ENCODE measurements at places on chromosomes 7 and 10.

GRCh38 chr7:103524042-103524907, 78.3 kb upstream of the SLC26A5 start:
- DNase-seq = peak; percentile 52

DNA sequence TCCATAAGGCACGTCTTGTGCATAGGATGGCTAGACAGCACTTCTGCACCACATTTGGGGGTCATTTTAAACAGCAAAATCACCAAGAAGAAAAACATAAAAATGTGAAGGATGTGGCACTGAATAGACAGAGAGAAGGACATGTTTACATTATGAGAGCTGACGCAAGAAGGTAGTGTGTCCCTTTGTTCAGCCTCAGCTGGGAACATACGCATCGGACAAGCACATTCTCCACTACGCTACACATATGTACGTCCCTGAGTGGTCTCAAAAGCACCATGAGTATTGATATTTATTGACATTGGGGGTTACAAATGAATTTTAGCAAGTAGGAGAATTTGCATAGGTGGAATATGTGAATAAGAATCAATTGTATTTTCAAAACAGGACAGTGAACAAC, 20.2 kb downstream of the DDC start:
- no peak for DNase-seq

DNA sequence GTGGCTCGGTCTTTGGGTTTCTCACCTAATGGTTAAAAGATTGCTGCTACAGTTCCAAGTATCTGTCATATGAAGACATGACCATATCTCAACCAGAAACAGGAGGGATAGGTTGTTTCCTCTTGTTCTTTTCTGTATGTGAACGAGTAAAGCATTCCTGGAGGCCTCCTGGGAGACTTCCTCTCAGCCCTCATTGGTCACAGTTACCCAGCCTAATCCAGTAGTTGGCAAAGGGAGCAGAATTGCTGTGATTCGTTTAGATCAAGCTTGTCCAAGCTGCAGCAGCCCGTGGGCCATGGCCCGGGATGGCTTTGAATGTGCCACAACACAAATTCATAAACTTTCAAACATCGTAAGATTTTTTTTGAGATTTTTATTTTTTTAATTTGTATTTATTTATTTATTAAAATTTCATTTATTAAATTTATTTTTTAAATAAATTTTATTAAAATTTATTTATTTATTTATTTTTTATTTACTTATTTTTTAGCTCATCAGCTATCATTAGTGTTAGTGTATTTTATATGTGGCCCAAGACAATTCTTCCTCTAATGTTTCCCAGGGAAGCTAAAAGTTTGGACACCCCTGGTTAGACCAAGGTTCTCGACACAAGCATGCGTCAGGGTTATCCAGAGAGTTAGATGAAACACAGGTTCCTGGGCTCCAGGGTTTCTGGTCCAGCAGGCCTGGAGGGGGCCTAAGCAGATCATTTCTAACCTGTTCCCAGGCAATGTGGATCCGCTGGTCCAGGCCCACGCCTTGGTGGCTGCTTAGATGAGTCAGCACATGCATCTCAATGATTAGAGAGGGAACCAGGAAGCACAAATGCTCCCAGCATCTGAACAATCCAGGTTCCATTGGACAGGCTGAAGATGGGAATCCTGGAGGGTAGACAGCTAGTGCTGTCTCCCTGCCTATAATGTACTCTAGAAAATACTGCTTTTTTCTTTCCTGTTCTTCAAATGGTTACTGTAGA, 25.6 kb downstream of the CDC123 start:
- peak; percentile 59 for DNase-seq

- no peak for DNase-seq
Observed at GRCh38 chr7:31059551-31059950, 7.4 kb downstream of the ADCYAP1R1 start.

DNA sequence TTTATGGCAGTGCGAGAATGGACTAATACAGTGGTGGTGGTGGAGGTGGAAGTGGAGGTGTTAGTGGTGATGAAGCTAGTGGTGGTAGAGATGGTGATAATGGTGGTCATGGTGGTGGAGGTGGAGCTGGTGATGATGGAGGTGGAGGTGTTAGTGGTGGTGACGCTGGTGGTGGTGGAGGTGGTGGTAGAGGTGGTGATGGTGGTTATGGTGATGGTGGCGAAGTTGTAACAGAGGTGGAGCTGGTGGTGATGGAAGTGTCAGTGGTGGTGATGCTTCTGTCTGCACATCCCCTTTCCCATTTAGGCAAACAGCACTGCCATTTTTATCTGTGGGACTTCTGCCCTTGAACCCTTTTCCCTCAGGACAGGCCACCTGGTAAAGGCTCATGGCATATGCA, 7.4 kb upstream of the PTPRN2 start:
- peak; percentile 11 for DNase-seq

Measured in cardiac fibroblast (primary cell).